ACHN (cell line): ENCODE measurements at places on chromosomes 2 and 18.

- DNase-seq, result no peak
Observed at GRCh38 chr2:237150831-237151375, 65.2 kb downstream of the COPS8 start.

DNA sequence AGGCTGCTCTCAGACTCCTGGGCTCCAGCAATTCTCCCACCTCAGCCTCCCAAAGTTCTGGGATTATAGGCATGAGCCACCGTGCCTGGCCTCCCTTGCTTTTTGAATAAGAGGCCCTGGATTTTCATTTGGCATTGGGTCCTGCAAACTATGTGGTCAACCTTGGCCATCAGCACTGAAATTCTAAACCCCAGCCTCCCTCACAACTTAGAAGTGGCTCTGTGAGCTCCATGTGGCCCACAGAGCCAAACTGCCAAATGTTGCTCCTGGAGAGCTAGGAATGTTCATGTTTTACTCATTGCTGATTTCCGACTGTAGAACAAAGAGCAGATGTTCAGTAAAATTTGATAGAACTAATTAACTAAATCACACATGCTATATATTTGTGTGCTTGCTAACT, 210.6 kb upstream of the AGAP1 start:
- DNase-seq, result no peak

GRCh38 chr2:109214651-109215371, 85.8 kb downstream of the SH3RF3 start:
- DNase-seq, result no peak

DNA sequence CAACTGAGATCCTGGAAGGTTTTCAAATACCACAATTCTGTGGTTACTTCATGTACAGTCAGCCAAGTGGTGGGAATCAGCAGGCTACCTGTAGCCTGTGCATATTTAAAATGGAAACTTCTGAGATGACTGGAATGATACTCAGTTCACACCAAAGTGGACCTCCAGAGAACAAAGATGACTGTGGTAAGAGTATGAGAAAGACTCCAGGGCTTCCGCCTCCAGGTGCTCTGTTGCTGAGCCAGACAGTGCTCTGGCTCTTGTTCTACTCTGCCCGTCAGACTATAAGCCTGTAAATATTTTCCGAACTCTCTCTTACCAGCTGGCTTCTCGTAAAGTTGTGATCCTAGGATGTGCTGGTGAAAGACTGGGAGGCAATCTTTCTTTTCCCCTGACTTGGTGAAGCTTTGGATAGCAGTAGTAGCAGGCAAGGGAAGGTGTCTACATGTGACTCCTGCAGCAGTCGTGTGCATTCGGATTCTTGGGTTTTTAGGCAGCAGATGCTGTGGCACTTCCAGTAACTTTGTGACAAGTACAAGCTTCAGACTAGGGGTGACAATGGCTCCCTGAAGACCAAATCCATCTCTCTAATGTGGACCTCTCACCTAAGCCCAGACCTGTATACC, 23.1 kb downstream of the ST3GAL5 start:
- DNase-seq, result no peak

DNA sequence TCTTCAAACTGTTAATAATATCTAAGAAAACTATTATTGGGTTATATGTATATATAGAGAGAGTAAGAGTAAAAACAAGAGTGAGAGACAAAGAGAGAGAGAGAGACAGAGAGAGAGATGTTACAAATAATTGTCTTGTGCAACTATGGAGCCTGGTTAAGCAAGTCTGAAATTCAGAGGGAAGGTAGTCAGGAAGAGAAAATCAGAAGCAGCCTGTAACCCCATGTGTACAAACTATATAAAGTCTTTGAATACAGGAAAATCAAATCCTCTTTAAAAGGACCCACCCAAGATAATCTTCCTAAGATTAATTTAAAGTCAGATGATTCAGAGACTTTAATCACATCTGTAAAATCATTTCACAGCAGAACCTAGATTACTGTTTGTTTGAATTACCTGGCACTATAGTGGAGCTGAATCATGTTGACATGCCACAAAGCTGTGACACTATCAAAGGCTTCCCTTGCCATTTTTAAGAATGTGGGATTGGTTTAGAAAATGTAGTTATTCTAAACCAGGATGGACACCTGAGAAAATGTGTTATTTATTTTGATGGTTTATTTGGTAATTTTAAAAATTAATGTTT, 301.7 kb upstream of the FSIP2 start:
- DNase-seq, result no peak

DNA sequence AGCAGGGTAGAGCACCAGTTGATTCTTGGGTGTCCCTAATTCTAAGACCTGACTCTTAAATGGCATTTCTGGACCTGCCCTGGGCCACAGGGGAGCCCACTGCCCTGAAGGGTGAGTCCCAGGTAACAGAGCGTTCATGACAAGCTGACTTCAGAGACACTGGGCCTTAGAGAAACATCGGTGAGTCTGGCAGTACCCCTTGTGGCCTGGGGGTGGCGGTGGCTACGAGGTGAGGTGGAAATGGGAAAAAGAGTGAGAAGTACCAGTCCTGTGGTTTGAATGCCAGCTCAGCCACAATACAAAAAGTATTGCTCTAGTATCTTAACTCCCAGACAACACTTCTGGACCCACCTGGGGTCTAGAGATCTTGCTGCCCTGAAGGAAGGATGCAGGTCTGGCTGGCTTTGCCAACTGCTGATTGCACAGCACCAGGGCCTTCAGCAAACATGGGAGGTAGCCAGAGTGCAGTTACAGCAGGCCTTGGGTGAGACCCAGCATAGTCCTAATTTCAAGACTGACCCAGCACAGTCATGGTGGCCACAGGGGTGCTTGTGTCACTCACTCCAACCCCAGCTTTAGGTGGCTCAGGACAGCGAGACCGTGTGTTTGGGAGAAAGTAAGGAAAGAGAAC, 44.5 kb downstream of the USP34 start:
- peak; percentile 48 for DNase-seq

DNA sequence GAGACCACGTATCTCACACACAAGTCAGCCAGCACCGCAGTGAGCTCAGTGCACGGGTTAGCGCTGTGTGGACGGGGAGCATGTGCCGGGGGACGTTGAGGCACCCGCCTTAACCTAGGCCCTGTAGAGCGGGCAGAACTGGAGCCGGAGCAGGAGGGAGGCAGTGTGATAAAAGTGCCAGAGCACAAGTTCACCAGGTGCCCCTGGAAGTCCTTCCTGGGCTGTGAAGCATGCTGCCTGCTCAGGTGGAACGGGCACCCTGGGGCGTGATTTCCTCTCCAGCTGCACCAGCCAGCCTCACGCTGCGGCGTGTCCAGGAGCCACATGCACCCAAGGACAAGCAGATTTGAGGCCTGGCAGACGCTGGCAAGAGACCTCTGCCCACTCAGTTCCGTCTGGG, 50.3 kb downstream of the ITGB1BP1 start:
- no peak for DNase-seq

DNA sequence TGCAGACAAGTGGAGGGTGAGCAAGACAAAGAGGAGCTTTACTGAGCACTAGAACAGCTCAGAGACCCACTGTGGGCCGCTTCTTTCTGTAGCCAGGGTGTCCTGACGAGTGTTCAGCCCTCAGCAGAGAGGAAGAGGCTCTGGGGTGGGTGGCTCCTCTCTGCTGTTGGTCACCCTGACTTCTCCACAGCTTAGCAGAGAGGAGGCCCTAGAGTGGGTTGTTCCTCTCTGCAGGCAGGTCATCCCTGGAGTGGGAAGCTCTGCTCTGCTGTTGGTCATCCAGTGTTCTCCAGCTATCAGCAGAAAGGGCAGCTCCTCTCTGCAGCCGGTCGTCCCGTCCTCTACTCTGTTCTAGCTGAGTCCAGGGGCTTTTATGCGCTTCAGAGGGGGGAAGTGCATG, 286.5 kb downstream of the ICOS start:
- no peak for DNase-seq

- DNase-seq, result peak; percentile 38
Observed at GRCh38 chr2:237165405-237166276, 80.0 kb downstream of the COPS8 start.

DNA sequence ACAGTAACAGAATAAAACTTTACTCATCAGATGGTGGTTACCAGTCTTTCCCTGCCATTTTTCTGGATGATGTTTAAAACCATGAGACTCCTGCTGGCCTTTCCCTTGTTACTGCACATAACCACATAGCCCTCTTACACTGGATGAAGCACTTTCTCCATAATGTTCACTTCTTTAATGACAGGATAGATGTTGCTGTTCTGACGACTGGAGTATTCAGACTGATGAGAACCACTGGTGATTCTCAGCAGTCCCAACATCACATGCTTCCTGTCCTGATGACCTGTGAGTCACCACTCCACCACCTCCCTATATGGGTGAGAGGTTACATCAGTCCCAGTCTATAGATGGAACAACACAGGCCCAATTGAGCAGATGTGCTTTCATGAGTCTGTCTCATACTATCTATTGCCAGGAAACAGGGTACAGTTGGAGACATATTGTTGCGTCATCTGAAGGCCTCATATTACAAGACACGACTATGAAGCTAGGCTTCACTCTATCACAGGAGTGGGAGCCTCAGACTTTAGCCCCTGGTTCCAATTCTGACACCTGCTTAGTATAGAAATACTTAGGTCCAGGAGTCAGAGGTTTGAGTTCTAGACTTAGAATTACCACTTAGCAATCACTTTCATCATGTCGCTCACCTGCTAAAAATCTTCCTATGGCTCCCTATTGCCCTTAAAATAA, 145.7 kb upstream of the KLF7 start:
- DNase-seq, result peak; percentile 43

- DNase-seq, result no peak
Observed at GRCh38 chr2:71783815-71784214, 330.5 kb downstream of the DYSF start.

DNA sequence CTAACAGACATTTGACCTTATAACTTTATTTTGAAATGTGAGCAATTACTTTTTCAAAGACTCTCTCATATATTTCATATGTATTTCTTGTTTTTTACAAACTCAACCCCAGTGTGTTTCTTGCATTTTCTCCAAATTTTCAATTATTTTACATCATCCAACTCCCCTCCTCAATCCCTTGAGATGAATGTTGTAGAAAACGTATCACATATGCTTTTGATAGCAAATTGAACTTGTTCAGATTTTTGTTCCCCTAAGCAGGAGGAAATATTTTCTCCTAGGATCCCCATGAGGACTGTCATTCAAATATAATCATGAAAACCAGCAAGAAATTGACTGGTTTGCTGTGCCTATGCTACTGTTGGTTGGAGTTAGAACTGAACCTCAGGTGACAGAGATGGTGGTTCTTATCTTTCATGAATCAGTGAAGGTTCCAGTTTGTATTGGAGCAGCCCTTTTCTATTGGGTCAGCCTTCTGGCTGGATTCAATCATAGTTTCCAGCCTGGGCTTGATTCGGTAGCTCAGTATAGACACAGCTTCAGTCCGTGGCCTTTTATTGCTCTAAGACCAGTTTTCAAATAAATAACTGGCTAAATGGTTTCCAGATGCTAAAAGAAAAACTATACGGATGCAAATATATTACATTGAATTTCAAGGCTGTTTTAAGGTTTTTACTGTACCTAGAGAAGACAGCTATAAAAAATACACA, 591.0 kb downstream of the EPHA4 start:
- DNase-seq, result no peak

DNA sequence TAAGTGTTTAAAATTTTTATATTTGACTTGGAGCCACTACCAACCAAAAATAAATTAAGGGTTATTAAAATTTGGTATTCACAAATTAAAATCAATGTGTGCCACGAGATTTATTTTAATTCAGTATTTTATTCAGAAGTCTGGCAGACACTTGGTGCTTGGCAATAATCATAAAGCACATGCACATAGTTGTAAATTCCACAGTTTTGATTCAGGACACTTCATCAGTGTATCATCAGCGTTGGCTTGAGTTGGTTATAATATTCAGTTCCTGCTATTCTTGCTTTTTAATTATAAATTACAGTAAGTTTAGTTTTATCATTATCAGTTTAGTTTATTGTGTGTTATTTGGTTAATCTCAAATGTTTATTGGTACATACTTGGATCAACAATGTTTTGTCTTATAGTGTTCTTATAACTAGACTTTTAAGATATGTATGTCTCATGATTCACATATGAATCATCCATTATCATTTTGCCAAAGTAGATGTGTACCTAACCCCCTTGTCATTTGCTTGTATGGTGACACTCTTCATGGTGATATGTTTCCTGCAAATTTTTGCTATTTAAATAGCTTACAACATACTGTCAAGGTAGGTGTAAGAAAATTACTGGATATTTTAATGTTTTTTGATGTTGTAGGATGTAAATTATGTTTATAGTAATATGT, 237.9 kb downstream of the BABAM2 start:
- no peak for DNase-seq

- DNase-seq, result no peak
Observed at GRCh38 chr2:109238580-109238979, 109.6 kb downstream of the SH3RF3 start.

GRCh38 chr18:50286391-50287027, 983 bp downstream of the CXXC1 start:
- no peak for DNase-seq

GRCh38 chr2:190628591-190629319, 20.1 kb upstream of the NAB1 start:
- DNase-seq, result no peak

- no peak for DNase-seq
Observed at GRCh38 chr2:170968205-170969003, 39.4 kb downstream of the GORASP2 start.

DNA sequence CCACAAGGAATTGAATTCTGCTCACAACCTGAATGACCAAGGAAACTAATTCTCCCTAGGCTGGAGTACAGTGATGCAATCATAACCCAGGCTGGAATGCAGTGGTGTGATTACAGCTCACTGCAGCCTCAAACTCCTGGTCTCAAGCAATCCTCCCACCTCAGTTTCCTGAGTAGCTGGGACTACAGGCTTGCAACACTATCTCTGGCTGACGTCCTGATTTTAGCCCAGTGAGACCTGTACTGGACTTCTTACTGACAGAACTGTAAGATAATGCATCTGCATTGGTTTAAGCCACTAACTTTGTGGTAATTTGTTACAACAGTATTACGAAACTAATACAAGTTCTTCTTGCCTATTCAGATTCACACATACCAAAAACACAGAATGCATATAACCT, 9.5 kb upstream of the KDSR start:
- no peak for DNase-seq

DNA sequence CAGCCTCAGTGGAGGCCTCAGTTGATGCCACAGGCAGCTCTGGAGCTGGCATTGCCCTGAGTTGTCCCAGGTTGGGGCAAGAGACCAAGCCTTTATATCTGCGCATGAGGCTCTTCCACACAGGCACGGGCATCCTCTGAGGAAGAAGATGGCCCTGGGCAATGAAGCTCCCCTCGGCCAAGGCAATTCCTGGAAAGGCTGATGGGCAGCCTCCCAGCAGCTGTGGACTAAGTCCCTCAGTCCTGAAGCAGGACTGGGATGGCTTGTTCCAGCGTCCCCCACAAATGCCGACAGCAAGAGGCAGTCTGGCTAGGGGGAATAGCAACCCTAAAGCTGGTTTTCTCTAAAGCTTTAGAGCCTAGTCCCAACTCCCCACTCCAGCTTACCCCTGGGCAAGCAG, 90.0 kb downstream of the TFCP2L1 start:
- no peak for DNase-seq
